ENCODE measurements at places on chromosomes 1 and 21. TPM values are rescaled to one million over a fixed set of nuclear protein-coding genes. Genes with fewer than 3 reads are reported as not detected.

DNA sequence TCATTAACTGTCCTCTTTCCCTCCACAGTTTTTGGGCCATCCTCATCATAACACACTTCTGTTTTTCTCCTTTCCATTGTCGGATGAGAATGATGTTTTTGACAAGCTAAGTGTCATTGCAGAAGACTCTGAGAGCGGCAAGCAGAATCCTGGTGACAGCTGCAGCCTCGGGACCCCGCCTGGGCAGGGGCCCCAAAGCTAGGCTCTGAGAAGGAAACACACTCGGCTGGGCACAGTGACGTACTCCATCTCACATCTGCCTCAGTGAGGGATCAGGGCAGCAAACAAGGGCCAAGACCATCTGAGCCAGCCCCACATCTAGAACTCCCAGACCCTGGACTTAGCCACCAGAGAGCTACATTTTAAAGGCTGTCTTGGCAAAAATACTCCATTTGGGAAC, 28.6 kb upstream of the IFNAR1 start:
- no peak for DNase-seq

DNA sequence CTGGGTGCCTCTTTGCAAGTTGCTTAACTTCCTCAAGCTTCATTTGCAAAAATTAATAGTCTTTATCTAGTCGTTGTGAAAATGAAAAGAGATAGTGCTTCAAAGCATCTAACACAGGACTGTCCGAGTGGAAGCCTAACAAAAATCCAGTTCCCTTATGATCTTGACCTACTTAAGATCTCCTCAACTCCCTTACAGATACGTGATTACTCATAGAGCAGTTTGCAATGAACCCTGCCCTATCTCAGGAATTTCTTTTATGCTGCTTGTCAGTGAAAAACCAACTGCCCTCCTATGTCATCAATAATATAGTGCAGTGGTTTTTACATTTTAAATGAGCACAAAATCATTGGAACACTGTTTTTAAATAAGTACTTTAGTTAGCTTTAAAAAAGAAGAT, 314.3 kb downstream of the BACH1 start:
- DNase-seq = no peak

DNA sequence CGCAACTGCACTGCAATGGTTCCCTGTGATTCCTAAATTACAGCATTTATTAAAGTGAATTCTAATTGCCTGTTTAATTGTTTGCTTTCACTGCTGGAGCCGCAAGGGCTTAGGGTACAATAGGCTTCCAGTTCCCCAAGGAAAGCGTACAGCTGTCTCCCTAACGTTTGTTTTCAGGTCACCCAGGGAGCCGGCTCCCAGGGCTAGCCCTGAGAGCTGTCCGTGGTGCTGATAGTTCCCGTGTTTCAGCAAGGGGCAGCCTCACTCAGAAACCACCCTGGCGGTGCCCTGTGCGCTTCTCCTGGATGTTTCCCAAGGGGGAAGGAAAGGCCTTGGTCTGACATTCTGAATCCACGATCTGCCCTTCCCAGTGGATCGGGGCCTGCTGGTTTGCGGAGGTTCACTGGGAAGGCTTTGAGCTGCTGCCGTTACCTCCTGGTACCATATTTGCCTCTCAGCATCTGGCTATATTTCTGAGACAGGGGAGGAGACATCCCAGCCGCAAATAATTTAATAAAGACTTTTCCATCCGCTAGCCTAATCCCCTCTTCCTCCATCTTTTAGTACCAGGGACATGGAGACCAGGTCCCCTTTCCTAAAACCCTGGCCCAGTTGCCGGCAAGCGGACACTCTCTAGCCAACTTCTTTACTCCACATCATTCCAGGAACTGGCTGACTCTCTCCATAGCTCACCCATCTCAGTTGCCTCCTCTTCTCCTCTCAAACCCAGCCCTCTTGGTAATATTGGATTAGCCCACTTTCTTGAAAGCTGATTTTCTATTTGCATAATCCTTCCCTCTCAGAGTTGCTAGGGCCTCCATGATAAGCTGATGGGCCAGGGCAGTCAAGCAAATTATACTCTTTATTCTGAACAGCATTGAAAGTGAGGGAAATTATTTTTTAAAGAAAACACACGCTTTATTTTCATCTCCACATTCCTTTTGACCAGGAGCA, 149.0 kb downstream of the IGSF21 start:
- DNase-seq = peak; percentile 33

GRCh38 chr1:53090227-53091147, 28.5 kb downstream of the PODN start:
- no peak for DNase-seq

GRCh38 chr1:50405814-50406213, 17.4 kb downstream of the DMRTA2 start:
- no peak for DNase-seq

GRCh38 chr1:9816199-9816598, 7.6 kb downstream of the CLSTN1 start:
- DNase-seq = no peak

Gene LCE3D
- not detected for total RNA-seq

Gene OR2T11
- total RNA-seq = not detected

Gene RFX5
- total RNA-seq = 50.4 TPM

Gene ATPAF1
- 85.1 TPM for total RNA-seq

Gene SCAF4
- 1.9 TPM for total RNA-seq

Gene GBP6
- total RNA-seq = not detected

Measured in Caki2 (cell line).